ENCODE measurements at places on chromosomes 3 and 15. TPM values are rescaled to one million over a fixed set of nuclear protein-coding genes. Genes with fewer than 3 reads are reported as not detected.

- no peak for DNase-seq
These were observed 42.5 kb upstream of the UBE3A start for GRCh38 chr15:25481208-25481859.

TM6SF1 gene
- 0.62 TPM for total RNA-seq

CADPS gene
- 2.9 TPM for total RNA-seq

- DNase-seq: no peak
These were observed 339.1 kb downstream of the KCNH8 start for GRCh38 chr3:19487386-19487785.

DNA sequence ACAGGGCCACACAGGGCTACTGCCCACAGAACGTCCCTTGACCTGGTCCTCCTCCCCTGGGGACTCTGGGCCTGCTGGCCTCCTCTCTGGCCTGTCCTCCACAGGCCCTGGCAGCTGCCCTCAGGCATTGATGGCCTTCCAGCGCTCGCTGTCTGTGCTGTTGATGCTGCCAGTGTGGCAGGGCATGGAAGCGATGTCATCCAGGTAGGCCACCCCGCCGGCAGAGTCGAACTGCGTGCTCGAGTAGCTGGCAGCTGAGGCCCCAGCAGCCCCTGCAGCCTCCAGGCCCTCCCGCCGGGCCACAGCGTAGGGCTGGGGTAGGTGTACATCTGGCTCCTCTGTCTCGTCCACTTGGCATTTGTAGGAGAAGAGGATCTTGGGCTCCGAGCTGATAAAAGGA, 17.1 kb downstream of the TPRA1 start:
- no peak for DNase-seq

DNA sequence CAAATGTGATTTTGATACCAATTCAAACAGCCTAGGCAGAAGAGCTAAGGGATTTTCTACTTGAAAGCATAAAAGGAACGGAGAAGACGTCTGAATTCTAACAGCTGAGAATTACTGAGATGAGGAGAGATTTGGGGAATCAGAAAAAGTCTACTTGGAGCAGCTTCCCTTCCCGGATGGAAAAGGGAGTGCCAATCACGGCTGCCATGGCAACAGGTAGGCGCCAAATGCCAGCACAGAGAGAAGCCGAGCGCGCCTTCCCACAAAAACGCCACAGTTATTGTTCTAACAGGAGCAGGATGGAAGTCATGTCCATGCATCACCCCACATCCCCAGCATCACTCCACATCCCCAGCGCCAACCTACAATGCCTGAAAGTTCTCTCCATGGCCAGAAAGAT, 63.5 kb upstream of the PRR20G start:
- no peak for DNase-seq

GOLGA8T gene
- 0.16 TPM for total RNA-seq

Measured in colonic mucosa (tissue), 4 donors.